CD4-positive, alpha-beta T cell treated with Interleukin-6 at 100 ng/mL for 8 hours (primary cell): ENCODE measurements at places on chromosomes 7 and 10.

DNA sequence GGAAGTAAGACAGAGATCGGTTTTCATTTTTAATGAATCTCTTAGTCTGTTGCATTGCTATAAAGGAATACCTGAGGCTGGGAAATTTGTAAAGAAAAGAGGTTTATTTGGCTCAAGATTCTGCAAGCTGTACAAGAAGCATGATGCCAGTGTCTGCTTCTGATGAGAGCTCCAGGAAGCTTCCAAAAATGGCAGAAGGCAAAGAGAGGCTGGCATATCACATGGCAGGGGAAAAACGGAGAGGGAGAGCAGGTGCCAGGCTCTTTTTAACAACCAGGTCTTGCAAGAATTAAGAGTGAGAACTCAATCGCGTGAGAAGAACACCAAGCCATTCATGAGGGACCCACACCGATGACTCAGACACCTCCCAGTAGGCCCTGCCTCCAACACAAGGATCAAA is 125.0 kb upstream of the THSD7A start:
- DNase-seq = no peak

DNA sequence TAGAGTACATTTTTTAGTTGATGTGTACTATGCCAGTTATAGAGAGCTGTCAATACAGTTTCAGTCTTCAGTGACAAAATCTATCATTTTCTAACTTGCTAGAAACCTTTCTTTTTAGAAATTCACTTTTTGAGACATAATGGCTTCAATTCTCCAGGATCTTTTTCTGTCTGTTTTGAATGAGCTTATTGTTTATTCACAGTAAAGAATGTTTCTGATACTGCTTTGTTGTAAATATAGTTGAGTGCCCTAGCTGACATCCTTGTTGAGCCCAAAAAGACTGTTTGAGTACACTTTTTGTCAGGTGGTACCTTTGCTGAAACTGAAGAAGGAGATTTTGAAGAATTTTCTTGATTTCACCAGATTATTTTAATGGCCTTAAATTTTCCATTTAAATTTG is 139.9 kb downstream of the PPP1R9A start:
- DNase-seq = no peak

DNA sequence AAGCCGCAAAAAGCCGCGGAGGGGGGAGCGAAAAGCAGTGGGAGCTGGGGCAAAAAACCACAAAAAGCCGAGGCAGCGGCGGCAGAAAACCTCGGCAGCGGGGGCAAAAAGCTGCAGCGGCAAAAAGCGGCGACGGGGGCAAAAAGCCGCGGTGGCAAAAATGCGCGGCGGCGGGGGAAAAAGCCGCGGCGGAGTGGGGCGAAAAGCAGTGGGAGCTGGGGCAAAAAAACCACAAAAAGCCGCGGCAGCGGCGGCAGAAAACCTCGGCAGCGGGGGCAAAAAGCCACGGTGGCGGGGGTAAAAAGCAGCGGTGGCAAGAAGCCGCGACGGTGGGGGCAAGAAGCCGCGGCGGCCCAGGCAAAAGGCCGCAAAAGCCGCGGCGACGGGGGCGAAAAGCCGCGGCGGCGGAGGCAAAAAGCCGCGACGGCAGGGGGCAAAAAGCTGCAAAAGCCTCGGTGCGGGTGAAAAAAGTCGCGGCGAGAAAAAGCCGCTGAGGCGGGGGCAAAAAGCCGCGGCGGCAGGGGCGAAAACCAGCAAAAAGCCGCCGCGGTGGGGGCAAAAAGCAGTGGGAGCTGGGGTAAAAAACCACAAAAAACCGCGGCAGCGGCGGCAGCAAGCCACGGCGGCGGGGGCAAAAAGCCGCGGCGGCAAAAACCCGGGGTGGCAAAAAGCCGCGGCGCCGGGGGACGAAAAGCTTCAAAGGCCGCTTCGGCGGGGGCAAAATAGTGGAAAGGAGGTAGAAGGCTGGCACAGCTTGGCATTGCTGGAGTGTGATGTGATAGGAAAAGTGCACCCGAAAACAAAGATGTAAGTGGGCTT is 135.9 kb downstream of the ZNF92 start:
- DNase-seq = no peak

- DNase-seq = no peak
Observed at GRCh38 chr7:39027491-39027890, 49.8 kb downstream of the POU6F2 start.

DNA sequence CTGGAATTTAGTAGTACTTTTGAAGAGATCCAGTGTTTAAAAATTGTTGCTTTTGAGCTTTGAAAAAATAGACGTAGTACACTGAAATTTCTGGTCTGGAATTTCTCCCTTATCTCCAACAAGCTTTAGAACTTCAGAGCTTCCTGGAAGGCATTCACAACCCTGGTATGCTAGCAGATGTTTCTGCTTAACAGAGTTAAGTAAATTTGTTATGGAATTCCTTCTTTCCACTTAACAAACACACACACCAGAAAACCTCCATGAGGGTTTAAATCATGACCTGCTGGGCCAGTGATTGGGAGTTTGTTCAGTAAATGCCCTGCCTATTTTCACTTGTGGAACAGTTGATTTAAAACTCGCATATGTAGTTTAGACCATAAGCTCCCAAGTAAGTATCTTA is 13.7 kb downstream of the ASB15 start:
- no peak for DNase-seq

- DNase-seq = no peak
Observed at GRCh38 chr10:29828440-29828894, 193.7 kb upstream of the SVIL start.

DNA sequence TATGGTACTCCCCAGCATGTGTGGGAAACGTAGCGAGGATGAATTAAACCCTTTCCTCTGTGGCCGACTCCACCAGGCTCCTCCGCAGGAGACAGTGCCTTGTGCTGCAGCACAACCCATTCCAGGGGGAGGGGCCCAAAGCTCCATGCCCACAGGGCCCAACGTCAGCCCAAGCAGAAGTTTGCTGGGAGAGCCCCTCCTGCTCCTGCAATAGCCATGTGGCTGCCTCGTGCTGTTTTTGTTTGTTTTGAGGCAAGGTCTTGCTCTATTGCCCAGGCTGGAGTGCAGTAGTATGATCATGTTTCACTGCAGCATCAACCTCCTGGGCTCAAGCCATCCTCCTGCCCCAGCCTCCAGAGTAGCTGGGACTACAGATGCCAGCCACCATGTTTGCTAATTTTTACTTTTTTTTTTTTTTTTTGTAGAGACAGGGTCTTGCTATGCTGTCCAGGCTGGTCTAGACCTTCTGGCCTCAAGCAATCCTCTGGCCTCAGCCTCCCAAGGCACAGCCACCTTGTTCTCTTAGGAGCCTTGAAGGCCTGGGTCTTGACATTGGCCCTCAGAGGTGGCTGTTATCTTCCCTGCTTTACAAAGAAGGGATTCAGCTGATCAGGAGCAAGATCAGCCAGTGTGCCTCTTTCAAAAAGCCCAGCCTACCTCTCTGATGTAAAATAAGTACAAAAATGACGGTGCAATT is 102.8 kb downstream of the DYNC2I1 start:
- no peak for DNase-seq

- DNase-seq = no peak
Observed at GRCh38 chr7:69334701-69335100, 263.6 kb upstream of the AUTS2 start.

- no peak for DNase-seq
Observed at GRCh38 chr10:65231148-65231547, 1694.7 kb upstream of the LRRTM3 start.
